Kidney epithelial cell (primary cell): ENCODE measurements at places on chromosomes 6 and 20. TPM values are rescaled to one million over a fixed set of nuclear protein-coding genes. Genes with fewer than 3 reads are reported as not detected.

Gene C6orf132
- total RNA-seq: 18.9 and 24.2 TPM in 2 replicates

Gene OVOL2
- total RNA-seq: 3.1 and 4.4 TPM in 2 replicates

Gene MATN4
- not detected in 2 replicates for total RNA-seq

Gene WFDC9
- total RNA-seq: not detected in 2 replicates

Gene SYCP2
- 1.0 and 2.3 TPM in 2 replicates for total RNA-seq

Gene BPIFB1
- not detected in 2 replicates for total RNA-seq

Gene CST5
- total RNA-seq: 0.34 and 2.6 TPM in 2 replicates

Gene CPXM1
- total RNA-seq: 68.7 and 97.4 TPM in 2 replicates

Gene TMEM63B
- total RNA-seq: 59.3 and 61.8 TPM in 2 replicates

Gene BEND3
- 6.6 and 7.7 TPM in 2 replicates for total RNA-seq

Gene SLC52A3
- total RNA-seq: 2.7 and 2.8 TPM in 2 replicates

Gene CTNNBL1
- total RNA-seq: 28.8 and 40.5 TPM in 2 replicates

Gene DEFB124
- not detected in 2 replicates for total RNA-seq

Gene LRRN4
- total RNA-seq: 65.3 and 71.2 TPM in 2 replicates

Gene SAPCD1
- 1.1 and 2.2 TPM in 2 replicates for total RNA-seq

Gene HFE
- 1.4 and 2.6 TPM in 2 replicates for total RNA-seq

Gene SLC17A1
- not detected in 2 replicates for total RNA-seq

Gene CDH26
- total RNA-seq: 0.29 and 0.48 TPM in 2 replicates

Gene CAGE1
- total RNA-seq: not detected in 2 replicates

Gene OR2H2
- not detected in 2 replicates for total RNA-seq

Gene RALGAPB
- total RNA-seq: 32.9 and 35.1 TPM in 2 replicates

Gene UNC5CL
- total RNA-seq: 1.1 and 1.8 TPM in 2 replicates

Gene MLN
- not detected in 2 replicates for total RNA-seq

Gene DYNLRB1
- 143 TPM in 2 replicates for total RNA-seq

Gene PFDN4
- total RNA-seq: 126 and 143 TPM in 2 replicates

Gene TRIM31
- not detected in 2 replicates for total RNA-seq

Gene CCDC28A
- total RNA-seq: 12.5 and 15.3 TPM in 2 replicates

Gene PGC
- not detected in 2 replicates for total RNA-seq

Gene NFATC2
- total RNA-seq: 2.9 and 3.2 TPM in 2 replicates

Gene RBPJL
- total RNA-seq: not detected in 2 replicates

Gene SFT2D1
- 59.7 and 74.1 TPM in 2 replicates for total RNA-seq

Gene FHL5
- total RNA-seq: not detected in 2 replicates

Gene C6orf52
- total RNA-seq: 3.1 and 3.3 TPM in 2 replicates

Gene LRRC1
- total RNA-seq: 8.0 and 11.7 TPM in 2 replicates

Gene SENP6
- 68.5 and 70.4 TPM in 2 replicates for total RNA-seq

Gene UST
- 3.5 and 5.2 TPM in 2 replicates for total RNA-seq

Gene TBX18
- total RNA-seq: 0.46 and 0.48 TPM in 2 replicates

Gene RNF39
- 0.04 TPM in 1 of 2 replicates, not detected in the other for total RNA-seq

Gene PXDC1
- 92.4 and 99.1 TPM in 2 replicates for total RNA-seq

Gene KCNK5
- 2.1 and 2.3 TPM in 2 replicates for total RNA-seq

Gene NINL
- 18.3 and 19.6 TPM in 2 replicates for total RNA-seq

Gene SLC17A4
- not detected in 2 replicates for total RNA-seq

Gene STX11
- total RNA-seq: 4.1 and 4.3 TPM in 2 replicates

Gene VGLL2
- not detected in 2 replicates for total RNA-seq

Gene BTN1A1
- not detected in 2 replicates for total RNA-seq

Gene ID1
- total RNA-seq: 27.5 and 32.1 TPM in 2 replicates

Gene LY6G6F
- total RNA-seq: not detected in 2 replicates

Gene MUC22
- total RNA-seq: not detected in 2 replicates

Gene BPIFB2
- total RNA-seq: not detected in 2 replicates
